NCI-H1436 treated with DMSO at 0.1 percent for 48 hours (cell line): ENCODE measurements at places on chromosomes 12 and 14.

DNA sequence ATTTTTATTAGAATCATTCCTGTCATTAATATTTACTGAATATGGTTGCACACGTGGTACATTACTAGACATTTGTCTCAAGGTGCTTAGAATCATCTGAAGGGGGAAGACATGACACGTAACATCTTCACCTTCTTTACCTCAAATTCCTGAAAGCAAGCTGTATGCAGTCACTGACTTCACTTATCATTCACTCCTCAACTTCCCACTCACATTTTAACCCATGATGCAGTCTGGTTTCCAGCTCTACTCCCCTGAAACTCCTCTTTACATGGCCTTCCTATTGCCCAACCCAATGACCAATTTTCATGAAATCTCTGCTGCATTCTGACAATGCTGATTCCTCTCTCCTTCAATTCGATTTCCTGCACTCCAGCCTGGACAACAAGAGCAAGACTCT, 5.8 kb upstream of the PSMC6 start:
- no peak for DNase-seq

GRCh38 chr12:1467710-1468109, 126.7 kb downstream of the FBXL14 start:
- no peak for DNase-seq

DNA sequence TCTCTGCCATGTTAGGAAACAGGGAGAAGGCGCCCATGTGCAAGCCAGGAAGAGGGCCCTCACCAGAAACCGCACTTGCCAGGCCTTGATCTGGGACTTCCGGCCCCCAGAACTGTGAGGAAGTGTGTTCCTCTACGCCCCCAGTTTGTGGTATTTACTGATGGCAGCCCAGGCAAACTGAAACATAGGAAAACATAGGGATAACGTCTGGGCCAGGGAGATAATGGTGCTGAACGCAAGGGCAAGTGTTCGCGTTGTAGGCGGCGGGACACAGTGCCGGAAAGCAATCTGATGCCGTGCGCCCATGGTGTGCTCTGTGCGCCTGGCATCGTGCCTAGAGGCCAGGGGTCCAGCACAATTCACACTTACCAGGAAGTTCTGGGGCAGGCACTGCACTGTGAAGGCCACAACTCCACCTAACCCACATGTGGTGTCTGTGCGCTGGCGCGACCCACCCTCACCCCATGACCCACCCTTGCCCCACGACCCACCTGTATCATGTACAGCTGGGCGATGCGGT, 53.6 kb downstream of the ARL6IP4 start:
- no peak for DNase-seq

GRCh38 chr12:22600181-22600580, 24.8 kb upstream of the ETNK1 start:
- DNase-seq = no peak

DNA sequence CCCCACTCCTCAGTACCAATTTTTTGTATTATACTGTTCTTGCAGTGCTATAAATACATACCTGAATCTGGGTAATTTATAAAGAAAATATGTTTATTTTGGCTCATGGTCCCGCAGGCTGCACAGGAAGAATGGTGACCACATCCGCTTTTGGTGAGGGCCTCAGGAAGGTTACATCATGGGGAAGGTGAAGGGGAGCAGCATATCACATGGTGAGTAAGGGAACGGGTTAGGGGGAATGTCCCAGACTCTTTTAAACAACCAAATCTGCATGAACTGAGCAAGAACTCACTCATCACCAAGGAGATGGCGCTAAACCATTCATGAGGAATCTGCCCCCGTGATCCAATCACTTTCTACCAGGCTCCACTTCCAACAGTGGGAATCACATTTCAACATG, 40.0 kb downstream of the OSBPL8 start:
- no peak for DNase-seq

GRCh38 chr14:92832137-92832700, 38.1 kb downstream of the GOLGA5 start:
- DNase-seq = no peak

- no peak for DNase-seq
These were observed 61.6 kb upstream of the GZMB start for GRCh38 chr14:24695265-24696241.

GRCh38 chr12:57756406-57757341, 1.8 kb downstream of the MARCHF9 start:
- no peak for DNase-seq

- no peak for DNase-seq
These were observed 602.7 kb upstream of the FLRT2 start for GRCh38 chr14:84927096-84927827.

- DNase-seq = no peak
These were observed 93.7 kb upstream of the FUT8 start for GRCh38 chr14:65318636-65319506.

DNA sequence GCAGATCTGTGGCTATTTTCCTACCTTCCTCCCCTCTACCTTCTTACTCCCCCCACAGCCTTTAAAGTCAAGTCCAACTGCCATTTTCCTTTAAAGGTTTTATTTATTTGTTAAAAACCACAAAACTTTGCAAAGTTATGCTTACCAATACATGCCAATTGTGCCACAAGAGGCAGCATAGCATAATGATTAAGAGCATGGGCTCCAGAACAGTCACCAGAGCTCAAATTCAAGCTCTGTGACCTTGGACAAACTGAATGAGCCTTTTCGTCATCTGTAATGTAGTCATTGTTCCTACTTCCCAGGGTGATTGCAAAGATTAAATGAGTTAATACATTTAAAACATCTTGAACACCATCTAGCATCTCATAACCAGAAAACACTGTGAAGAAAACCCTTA, 13.0 kb upstream of the FMNL3 start:
- no peak for DNase-seq

- DNase-seq = no peak
These were observed 132.1 kb downstream of the ANKS1B start for GRCh38 chr12:99852666-99853065.

DNA sequence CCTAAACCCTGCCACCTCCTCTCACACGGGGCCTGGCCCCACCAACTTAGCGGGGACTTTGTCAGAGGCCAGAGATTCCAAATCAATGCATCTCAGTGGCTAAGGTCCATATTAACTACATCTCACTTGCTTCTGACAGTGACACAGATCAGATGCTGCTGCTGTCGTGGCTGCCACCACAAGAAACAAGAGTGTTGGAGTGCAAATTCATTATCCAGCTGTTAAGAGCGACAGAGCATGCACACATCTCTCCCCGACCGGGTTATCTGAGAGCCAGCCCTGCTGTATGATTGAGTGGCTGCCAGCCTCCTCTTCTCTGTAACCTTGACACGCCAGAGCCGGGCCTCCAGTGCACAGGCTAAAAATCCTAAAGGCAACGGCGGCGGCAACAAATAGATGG, 40.2 kb downstream of the SPRING1 start:
- no peak for DNase-seq

DNA sequence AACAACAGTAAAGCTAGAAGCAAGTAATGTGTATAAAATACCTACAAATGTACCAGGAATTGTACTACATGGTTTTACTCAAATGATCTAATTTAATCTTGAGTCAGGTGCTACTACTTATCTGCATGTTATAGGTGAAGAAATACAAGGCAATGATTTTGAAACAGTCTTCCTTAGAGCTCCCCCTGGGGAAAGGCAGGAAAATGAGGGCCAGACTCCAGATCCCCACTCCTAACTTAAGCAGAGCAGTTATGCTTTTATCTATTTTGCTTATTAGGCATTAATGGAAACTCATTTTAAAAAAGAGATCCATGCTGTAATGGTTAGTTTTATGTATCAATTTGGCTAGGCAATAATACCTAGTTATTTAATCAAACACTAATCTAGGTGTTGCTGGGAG, 109.3 kb upstream of the CPSF6 start:
- no peak for DNase-seq

GRCh38 chr14:31229638-31230572, 22.3 kb upstream of the HECTD1 start:
- no peak for DNase-seq

DNA sequence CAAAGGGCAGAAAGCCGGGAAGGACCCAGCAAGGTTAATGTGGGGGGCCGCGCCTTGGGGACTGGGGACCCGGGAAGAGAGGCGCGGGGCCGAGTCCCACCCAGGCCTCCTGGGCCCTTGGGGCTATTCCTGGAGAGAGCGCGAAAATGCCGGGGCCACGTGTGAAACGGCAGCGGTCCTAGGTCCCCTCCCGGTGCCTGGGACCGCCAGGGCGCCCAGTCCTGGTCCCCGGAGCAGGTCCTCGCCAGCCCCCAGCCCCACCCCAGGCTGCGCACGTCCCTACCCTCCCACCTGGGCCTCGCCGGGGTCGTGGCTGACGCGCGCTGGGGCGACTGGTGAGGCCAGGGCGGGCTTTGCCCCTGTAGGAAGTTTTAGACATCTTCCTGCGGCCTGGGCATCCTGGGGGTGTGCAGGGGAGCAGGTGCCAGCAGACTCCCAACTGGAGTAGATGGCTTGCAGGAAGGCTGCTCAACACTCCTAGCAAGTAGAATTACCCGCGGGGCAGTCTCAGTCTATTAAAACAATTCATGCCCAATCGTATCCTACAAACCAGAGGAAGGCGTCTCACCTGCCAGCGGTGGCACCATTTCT, 708 bp downstream of the FAR2 start:
- DNase-seq = no peak

GRCh38 chr12:34394211-34395055, 372.1 kb downstream of the ALG10 start:
- DNase-seq = no peak
